Eye (tissue), 1 donor: ENCODE measurements at places on chromosomes 3 and 15.

- DNase-seq: peak; percentile 68
Observed at GRCh38 chr3:177816667-177817208, 619.5 kb upstream of the TBL1XR1 start.

- no peak for DNase-seq
Observed at GRCh38 chr3:173892547-173892946, 495.0 kb downstream of the NLGN1 start.

DNA sequence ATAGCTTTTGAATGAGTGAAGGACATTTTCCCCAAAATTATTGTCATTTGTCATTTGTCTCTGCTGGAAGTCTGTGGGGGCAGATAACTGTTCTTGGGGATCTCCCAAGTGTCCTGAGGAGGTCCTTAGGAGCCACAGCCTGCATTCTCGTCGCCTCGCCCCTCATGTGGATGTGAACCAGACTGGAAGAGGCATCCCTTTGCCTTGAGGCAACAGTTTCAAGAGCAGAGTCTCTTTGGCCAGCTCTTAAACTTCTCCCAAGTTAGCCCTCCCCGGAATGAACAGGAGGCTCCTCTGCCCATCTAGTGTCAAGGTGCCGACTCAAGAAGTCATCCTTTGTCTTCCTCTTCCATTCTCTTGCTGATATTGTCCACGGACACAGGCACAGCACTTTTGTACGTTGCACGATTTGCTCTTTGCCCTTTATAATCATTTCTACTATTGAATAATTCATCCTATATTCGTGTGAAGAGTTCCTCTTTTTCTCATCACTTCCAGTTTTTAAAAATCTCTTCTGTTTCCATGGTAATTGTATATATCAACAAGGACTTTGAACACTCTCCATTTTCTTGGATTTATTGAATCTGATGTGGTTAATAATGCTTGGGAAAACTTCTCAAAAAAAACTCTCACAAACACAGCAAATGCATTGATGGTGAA lies 40.8 kb upstream of the CD47 start:
- no peak for DNase-seq

GRCh38 chr3:71492566-71492965 lies 91.0 kb downstream of the FOXP1 start:
- no peak for DNase-seq

- DNase-seq: no peak
Observed at GRCh38 chr3:190860521-190860920, 2.0 kb downstream of the GMNC start.

- DNase-seq: no peak
Observed at GRCh38 chr15:51288143-51289065, 50.0 kb downstream of the CYP19A1 start.

- peak; percentile 21 for DNase-seq
Observed at GRCh38 chr3:121916189-121916588, 22.0 kb downstream of the SLC15A2 start.
